Activated naive CD8-positive, alpha-beta T cell treated with anti-CD3 and anti-CD28 coated beads for 36 hours (primary cell): ENCODE measurements at places on chromosomes 3 and 15. TPM values are rescaled to one million over a fixed set of nuclear protein-coding genes. Genes with fewer than 3 reads are reported as not detected.

XCR1 gene
- not detected for total RNA-seq

FRMD5 gene
- total RNA-seq, result 0.42 TPM

WDR76 gene
- 81.1 TPM for total RNA-seq

RMDN3 gene
- total RNA-seq, result 32.0 TPM

CYP1A2 gene
- total RNA-seq, result not detected

NEO1 gene
- 4.1 TPM for total RNA-seq

ZNF860 gene
- 0.37 TPM for total RNA-seq

DNA sequence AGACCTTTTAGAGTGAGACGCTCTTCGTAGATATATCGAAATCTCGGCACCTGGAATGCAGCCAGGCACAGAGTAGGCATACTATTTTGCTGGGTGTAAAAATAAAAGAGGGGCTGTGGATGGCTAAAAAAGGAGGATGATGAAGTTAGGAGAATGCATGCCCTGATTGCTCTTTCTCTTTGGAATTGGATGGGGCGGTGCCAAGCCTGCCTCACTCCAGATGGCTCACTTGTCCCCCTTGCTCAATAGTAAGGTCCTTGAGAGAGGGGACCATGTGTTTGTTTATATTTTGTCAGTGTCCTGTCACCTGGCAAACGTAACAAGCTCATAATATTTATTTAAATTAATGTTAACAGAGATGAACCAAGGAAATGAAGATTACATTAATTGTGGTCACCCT, 33.0 kb downstream of the SNRK start:
- no peak for DNase-seq

DNA sequence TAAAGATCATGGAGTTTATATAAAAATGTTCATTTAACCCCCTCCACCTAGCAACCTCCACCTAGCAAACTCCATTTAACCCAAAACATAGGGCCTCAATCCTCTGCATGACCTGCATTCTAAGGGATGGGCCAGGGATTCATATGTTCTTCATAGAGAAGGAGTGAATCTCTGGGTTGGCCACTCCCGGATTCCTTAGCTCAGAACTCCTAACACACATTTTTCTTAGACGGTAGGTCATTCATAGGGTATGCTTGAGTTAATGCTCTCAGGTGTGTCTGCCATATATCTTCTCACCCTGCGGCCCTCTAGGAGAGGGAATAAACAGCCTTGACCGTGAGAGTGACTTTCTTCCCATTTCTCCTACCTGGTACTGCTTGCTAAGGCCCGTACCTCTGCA, 102.0 kb upstream of the IGSF10 start:
- DNase-seq, result no peak

DNA sequence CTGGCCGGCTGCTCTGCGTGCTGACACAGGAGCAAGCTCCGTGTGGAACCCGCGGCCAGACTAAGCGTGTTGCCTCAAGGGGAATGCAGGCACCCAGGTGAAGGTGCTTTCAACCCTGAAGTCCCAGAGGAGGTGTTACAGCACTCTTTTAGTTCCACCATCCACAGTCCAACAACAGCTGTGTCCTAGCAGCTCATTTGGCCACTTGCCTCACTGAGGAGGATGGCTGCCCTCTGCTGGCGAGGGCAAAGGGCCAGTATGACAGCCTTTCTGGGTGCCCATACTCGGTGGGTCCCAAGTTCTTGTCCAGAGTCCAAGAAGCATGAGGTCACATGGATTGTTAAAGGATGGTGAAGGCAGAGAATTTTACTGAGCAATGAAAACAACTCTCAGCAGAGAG, 87.8 kb downstream of the C3orf85 start:
- DNase-seq, result peak; percentile 1

DNA sequence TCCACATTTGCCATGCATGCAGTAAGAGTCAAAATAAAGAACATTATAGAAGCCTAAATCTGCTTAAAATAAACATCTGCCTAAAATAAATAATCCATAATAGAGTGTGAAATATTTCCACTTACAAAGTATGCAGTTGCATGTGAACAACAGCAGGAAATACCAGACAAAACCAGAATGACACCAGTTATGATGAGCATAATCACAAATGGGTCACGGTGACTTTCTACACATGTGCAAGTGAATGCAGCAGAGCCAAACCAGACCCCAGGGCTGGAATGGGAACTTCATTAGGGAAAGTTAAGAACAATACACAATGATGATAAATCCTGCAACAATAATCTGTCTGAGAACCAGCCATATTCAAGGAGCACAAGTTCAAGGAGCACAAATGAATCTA, 615.5 kb downstream of the ROBO2 start:
- no peak for DNase-seq

GRCh38 chr3:45035441-45036301, 9.6 kb downstream of the CLEC3B start:
- peak; percentile 11 for DNase-seq

DNA sequence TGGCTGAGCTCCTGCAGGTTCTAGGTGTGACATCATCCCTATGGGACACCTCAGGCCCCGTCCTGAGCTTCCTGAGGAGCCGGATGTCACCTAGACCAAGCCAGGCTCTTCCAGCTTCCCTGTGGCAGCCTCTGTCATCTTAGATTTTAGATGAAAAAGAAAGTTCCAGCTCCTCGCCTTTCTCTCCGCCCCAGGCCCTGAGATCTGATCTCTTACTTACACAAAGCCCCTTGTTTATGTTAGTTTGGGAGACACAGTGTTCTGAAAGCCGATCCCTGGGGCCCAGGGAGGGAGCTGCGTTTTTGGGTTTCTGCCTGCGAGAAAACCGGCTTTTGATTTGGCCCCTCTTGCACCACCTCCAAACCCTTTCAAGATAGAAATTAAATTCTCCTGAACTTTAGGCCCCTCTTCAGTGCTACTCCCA, 40.2 kb upstream of the FAM107A start:
- DNase-seq, result no peak

GRCh38 chr3:126116526-126116925, 32.6 kb upstream of the SLC41A3 start:
- DNase-seq, result no peak

DNA sequence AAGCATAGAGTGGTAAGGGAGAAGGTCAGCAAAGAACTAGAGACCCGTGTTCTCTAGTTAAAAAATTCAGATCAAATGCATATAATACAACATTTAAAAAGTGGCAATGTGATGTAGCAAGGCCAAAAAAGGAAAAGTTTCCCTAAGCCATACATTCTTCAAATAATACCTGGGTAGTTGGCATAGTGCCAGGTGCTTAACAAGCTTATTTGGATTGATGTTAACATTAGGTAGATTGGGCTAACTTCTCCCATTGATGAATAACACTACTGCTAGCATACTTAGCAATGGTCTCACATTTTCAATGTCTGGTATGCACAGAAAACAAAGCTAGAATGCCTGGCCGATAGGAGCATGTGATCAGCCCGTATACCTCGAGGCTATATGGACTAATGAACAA, 283.6 kb upstream of the RARB start:
- DNase-seq, result no peak

DNA sequence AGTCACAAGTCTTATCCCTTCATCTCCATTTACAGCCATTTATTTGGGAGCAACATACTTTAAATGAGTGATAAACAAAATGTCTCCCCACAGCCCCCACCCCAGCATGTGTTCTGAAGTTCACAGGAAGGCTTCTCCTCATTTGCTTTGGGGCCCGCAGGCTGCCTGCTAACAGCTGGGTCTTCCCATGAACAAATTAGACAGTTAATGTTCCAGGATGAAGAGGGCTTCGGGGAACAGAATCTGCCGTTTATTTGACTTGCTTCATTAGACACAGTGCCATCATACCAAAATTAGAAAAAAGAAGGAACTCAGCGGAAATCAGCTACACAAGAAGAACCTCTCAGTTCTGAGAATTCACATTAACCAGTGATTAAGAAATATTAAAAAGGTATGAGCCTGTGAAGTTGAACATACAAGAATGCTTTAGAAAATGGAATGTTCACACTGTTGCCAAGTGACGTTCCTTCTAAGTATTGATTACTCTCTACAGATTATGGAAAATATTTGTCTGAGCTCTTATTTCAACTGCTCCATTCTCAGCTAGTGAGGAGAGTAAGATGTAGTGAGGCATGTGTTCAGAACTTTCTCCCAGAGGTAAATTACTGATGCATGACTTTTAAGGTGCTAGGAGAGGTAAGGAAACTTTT, 107.5 kb upstream of the THBS1 start:
- DNase-seq, result no peak

DNA sequence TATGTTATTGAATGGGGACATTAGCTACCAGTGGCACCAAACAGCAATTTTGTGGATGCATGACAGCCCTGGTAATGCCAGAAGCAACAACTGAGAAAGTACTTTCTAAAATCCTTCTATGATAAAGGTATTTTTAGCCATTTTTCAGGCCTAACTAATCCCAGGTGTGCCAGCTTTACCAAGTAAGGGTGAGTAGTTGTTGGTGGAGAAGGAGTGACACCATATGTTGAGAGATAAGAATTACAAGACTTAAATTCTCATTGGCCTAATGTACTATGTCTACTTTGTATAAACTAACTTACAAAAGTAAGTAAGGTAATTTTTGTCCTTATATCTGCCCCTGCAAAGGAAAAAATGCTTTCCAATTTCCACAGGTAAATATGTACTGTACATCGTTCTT, 4.1 kb upstream of the COX17 start:
- no peak for DNase-seq

GRCh38 chr3:112333002-112333380, at the start of gene CD200:
Gene CD200 (plus strand): TSS chr3:112333156. CDS start chr3:112333213, 57 bp downstream.
- DNase-seq, result peak; percentile 68

- DNase-seq, result no peak
These were observed 502.1 kb upstream of the IL12A start for GRCh38 chr3:159486580-159486979.

DNA sequence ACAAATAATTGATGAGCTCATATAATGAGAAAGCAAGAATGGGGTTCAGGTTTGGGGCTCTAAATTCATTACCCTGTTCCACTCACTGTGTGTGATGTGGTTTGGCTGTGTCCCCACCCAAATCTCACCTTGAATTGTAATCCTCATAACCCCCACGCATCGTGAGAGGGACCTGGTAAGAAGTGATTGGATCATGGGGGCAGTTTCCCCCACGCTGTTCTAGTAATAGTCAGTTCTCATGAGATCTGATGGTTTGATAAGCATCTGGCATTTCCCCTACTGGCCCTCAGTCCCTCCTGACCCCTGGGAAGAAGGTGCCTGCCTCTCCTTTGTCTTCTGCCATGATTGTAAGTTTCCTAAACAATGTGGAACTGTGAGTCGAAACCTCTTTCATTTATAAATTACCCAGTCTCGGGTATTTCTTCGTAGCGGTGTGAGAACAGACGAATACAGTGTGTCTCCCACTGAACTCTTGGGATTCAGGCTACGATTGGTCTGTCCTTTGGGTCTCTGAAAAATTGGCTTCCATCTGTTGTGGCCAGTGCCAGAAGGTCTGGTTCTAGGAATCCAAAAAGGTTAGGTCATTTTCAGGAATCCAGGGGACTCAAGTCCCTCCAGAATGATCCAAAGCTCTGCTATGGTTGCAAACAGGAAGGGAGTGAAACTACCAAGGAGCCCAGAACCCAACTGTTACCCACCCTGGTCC, 87.7 kb downstream of the XXYLT1 start:
- DNase-seq, result no peak

DNA sequence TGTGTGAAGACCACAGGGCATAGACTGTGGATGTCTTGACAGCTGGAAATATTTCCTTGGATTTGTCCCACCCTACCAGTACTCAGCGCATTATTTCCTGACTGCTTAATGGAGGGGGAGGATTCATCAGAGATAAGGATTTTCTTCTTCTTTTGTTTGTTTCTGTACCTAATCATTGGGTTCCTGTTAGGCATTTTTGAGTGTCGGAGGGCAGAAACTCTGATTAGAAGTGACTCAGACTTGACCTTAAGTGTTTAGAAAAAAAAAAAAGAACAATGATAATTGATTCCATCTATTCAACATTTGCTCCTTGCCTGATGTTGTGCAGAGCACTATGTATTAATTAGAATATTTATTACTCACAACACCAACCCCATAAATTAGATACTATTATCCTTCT, 78.5 kb upstream of the SYNPR start:
- no peak for DNase-seq

GRCh38 chr3:52848617-52849016, 13.8 kb upstream of the MUSTN1 start:
- DNase-seq, result no peak
